ENCODE measurements at places on chromosomes 1 and 21.

DNA sequence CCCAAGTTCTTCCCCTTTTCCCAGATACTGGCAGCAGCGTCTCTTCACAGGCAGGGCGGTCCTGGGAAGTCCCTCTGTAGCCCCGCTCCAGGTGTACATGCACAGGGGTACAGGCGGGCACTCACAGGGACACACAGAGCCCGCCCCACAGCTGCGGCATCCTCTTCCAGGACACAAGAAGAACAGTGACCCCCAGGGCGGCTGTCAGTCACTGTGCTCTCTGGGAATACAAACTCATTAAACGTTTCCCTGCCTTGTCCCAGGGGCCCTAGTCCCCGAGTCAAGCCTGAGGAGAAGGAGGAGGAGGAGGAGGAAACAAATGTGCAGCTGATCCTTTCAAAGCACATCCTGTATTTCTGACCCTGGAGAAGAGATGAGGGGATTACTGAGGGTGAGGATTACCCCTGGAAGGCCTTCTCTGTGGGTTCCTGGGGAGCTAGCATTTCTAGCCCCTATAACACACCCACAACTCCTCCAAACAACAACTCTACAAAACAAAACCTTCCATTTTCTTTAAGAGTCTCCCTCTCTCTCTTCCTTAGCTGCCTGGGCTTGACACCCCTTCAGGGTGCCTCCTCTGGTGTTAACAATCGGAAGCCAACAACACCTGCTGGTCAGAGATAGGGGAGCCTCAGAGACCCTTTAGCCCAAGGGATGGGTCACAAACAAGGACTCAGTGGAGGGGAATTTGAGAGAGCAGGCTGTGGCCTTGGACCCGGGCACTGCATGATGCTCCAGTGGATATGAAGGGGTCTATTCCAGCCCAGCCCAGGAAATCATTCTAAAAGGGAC, 28.4 kb upstream of the DMBX1 start:
- DNase-seq = no peak

GRCh38 chr21:29514652-29515247, 216.0 kb downstream of the BACH1 start:
- DNase-seq = no peak

- no peak for DNase-seq
These were observed 4.2 kb downstream of the CADM3 start for GRCh38 chr1:159175571-159175970.

GRCh38 chr1:3337798-3338724, 116.4 kb upstream of the ARHGEF16 start:
- no peak for DNase-seq

GRCh38 chr1:19009882-19010321, 53.4 kb upstream of the IFFO2 start:
- peak; percentile 86 for DNase-seq

DNA sequence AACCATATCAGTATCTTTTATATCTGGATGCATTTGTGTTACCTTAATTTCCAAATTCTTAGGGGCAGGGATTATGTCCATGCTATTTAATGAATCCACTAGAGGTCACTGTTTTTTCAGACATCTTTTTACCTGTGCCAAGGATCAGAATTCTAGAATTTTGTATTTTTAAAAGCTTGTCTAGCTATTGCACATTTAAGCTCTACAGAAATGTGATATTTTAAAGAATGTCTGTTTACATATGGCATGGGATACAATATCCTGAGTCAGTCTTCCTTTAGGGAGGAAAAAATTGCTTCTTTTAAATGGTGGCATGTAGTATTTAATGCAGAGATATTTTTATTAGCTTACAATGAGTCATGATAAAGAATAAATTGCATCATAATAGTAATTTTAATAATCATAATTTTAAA, 11.3 kb downstream of the RPAP2 start:
- peak; percentile 49 for DNase-seq

- DNase-seq = no peak
These were observed 84.8 kb downstream of the KCNJ15 start for GRCh38 chr21:38341546-38342012.

- DNase-seq = no peak
These were observed 135.1 kb downstream of the CDC7 start for GRCh38 chr1:91635763-91636162.

DNA sequence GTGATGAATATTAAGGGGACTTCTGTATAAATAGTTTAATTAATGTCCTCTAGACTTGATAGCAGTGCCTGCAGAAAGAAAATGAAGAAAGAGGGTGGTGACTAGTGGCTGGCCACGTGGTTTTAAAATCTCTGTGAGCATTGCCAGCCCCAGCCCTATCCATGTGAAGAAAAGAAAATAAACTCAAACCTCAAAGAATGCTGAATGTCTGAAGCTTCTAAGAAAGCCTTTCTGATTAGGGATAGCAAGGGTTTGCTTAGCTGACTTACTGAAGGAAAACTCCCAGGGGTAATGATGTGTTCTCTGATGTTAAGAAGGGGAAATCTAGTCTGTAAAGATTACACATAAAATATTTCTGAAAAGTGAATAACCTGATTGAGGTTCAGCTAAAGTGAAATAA, 31.8 kb downstream of the ADGRL2 start:
- DNase-seq = no peak

GRCh38 chr21:42973309-42973990, 912 bp upstream of the PKNOX1 start:
- DNase-seq = no peak

DNA sequence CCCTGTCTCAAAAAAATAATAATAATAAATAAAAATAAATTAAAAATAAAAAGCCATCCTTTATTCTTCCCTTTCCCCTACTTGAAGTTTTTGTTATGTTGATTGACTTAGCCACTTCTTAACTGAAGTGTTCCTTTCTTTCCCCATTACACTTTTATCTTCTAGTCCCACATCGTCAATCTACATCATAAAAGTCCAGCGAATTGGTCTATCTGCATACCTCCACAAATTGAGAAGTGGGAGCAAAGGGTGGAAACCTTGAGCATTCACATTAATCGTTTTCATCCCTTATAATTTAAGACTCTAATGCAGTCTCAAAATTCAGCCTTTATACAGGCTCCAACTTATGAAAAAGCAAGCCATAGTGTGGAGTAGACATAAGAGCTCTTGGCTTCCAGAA, 6.5 kb upstream of the ZYG11A start:
- DNase-seq = no peak

GRCh38 chr1:11341901-11342552, 69.0 kb downstream of the UBIAD1 start:
- peak; percentile 21 for DNase-seq

- no peak for DNase-seq
These were observed 720 bp downstream of the SUSD4 start for GRCh38 chr1:223363057-223363855.

DNA sequence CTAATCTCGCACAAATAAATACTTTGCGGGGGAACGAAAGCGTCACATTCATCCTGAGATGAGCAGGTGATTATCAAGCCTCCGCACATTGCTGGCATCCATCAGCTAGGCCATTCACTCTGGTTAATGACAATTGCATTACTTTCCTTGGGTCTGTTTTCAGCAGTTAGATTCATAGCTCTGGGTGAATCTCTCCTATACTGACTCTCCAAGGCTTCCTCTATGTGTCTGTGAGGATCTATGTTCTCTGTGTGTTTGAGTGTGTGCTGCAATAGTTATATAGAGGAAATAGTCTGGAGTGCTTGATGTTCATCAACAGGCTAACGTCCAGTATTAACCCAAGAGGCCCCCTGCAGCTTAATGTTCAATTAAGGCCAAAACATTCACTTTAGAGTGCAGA, 133.0 kb upstream of the CTTNBP2NL start:
- no peak for DNase-seq

DNA sequence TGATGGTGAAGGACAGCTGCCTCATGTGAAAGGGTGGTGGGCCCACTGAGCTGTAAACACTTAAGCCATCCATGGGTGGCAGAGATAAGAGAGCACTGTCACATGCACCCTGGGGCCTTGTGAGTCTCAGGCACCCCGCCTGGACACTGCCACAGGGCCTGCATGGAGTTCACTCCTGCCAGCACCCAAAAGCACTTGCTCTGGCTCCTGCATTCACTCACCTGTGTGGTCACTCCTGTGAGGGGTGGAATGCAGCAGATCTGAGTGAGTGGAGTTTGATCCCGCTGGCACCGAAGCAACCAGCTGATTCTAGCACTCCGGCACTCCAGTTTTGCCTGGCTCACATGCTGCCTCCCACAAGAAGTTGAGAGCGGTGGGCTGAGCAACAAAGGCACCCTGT, 1142.1 kb upstream of the PRMT6 start:
- no peak for DNase-seq

DNA sequence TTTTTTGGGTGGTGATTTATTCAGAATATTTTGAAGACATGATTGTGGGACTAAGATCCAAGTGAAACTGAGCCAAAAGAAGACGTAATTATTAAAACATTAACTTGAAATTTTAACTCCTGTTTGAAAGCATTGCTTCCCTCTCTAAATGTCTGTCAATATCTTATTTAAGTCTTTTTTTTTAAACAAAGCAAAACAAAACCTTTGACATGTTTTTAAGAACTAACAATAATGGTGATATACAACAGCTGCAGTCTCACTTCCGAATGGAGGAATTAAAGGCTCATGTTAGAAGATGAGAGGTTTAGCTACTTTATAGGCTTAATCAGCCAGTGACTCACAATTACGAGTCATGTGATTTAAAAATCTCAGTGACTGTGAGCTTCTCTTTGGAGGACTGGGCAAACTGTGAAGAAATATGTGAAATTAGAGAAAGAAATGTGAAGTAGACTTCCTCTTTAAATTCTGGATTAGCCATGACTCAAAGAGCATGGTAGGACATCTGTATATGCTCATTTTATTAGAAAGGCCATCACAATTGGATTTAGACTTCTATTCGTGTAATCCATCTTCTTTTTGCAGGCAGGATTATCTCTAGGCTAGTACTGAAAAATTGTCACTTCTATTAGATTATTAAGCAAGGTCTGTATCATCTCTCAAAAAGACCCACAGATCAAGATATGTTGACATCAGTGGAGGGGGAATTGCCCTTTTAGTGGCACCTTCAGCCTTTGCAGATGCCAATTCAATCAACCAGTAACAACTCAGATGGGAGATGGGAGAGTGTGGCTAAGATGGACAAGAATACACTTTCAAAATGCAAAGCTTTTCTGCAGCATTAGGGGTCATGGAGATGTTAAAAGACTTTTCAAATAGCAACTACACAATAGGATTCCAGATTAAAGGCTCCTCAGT, 28.7 kb downstream of the KCNA3 start:
- DNase-seq = peak; percentile 75

DNA sequence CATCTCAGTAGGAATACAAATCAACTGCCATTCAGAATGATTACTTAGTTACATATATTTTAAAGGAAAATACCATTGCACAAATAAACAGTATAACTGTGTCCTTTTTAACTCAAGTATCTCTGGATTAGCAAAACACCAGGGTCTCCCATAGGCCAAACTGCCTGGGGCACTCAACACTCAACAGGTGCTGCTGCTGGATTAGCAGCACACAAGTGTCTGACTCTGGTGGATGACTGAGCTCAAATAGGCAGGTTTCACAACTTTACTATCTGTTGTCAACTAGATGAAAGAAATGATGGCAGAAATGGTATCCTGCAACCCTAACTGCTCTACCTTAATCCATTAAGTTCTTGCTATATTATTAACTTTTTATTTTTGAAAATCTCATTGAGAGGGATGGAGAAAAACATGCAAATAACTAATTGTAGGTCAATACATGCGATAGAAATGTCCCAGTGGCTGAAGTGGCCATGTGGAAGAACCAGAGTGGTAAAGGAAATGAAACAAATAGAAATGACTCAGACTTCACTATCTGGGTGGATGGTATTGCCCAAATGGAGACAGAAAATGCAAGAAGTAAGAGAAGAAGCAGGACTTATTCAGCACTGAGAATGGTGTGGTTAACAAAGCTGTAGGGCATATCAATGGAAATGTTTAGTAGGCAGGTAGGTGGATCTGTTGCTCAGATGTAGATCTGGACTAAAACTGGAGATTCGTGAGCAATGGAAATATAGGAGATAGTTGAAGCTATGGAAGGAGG, 90.8 kb upstream of the CCDC190 start:
- DNase-seq = peak; percentile 44

DNA sequence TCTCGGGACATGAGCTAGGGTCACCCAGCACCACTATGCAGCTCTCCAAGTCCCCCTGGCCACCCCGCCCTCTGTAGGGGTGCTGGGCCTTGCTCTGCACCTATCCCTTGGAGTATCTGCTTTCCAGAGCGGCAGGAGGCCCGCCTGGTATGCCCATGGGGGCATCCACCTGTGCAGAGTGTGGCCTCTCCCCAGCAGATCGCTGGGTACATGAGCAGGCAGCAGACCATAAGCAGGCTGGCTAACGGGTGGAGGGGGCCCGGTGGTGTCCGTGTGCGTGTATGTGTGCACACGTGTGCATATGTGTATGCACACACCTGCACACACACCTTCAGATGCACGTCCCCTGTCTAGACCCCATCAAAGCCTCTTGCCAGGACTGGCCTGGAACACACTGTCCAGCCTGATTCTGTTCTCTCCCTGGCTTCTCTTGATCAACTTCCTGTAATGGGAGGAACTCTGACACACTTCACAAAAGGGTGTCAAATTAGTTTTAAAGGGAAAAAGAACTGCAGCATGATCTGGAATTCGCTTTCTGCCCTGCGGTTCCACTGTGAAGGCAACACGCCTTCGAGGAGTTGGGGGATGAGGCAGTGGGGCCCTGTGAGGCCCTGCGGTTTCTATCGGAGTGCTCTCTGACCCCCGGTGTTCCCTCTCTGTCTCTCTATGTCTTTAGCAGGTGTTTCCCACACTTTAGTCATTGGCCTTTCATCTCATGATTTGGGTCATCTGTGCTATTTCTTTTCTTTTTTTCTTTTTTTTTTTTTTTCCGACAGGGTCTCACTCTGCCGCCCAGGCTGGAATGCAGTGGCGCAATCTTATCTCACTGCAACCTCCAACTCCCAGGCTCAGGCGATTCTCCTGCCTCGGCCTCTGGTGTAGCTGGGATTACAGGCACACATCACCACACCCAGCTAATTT, 17.2 kb upstream of the NPHP4 start:
- DNase-seq = no peak

GRCh38 chr1:48718705-48719104, 58.0 kb downstream of the BEND5 start:
- DNase-seq = peak; percentile 27

DNA sequence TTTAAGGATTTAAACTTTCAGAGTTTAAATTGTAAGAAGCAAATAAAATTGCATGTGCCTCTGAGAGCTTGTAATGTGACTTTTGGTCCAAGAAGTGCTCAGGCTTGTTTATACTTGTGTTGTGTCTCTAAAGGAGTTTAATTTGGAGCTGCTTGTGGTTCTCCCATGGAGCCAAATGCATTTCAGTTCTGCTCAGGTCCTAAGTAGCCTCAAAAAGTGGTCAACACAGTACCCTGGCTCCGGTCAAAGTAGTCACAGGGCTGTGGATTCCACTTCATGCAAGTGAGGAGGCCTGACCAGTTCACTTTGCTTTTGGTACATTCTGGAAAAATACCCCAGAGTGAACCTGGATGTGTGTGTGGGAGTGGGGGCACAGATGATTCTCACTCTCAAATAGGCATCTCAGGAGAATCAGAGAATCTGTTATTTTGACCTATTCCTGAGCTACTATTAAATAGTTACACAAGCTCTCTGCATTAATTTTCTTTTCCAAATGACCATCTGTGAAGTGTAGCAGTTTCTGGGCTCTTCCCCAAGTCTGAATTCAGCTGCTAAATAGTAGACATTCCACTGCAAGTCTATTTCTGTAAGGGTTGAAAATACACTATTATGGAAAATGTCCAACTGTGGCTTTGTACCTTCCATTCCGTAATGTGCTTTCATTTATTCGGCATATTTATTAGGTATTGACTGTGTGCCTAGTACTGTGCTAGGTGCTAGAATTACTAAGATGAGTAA, 31.7 kb upstream of the AGO1 start:
- no peak for DNase-seq

- peak; percentile 70 for DNase-seq
These were observed 2.2 kb downstream of the SLC19A2 start for GRCh38 chr1:169483500-169483966.

- no peak for DNase-seq
These were observed 37.6 kb downstream of the TFF3 start for GRCh38 chr21:42277593-42277992.
